ENCODE measurements at places on chromosomes 1 and 21. TPM values are rescaled to one million over a fixed set of nuclear protein-coding genes. Genes with fewer than 3 reads are reported as not detected.

DNA sequence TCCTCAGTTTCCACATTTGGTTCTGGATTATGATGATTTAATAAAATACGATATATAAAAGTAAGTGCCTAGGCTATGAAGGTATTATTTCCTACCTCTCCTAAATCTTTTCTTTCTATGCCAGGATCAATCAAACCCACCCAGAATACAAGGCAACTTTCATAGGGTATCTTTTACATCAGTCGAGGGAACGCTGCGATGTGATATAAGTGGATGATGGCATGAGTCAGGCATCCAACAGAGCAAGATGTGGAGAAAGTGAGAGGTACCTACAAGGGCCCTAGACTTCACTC lies 781 bp downstream of the TTLL7 start:
- DNase-seq: no peak

DNA sequence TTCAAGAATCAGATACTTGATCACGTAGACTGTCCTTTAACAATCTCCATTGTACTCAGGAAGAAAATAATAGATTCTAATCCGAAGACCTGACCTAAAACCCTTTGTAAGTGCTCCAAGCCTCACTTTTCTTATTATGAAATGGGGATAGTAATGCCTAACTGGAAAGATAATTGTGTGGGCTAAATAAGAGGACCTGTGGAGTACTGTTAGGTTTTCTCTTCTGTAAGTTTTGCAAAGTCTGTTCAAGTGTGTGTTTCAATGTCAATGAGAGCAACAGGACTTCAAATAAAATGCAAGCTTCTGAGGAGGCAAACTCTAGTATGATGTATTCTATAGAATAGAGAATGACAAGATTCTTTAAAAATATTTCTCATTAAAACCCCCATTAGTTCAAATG lies 348.6 kb downstream of the USP25 start:
- DNase-seq: no peak

The RIPK4 gene
- total RNA-seq: 13.2 TPM

The SPRR1B gene
- total RNA-seq: not detected

The PLA2G2F gene
- not detected for total RNA-seq

GRCh38 chr21:38938343-38938742 lies 132.6 kb downstream of the ETS2 start:
- DNase-seq: peak; percentile 59

DNA sequence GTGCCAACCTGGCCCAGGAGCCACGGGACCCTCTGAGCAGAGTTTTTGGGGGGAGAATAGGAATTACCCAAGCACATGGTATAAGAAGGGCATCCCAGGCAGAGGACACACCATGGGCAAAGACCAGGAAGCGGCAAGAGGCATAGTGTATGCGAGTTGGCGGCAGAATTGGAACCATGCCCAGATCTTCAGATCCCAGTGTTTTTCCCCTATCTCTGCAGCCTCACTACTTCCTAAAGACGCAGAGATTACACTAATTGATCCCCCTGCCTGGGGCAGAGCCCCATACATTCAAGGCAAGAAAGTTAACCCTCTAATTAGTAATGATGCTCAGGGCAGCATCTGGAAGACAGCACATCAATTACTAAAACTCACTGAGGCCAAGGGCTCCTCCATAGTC lies 48.2 kb downstream of the SYT2 start:
- DNase-seq: no peak

The ASCL5 gene
- not detected for total RNA-seq

GRCh38 chr1:43621861-43622260 lies 28.1 kb upstream of the KDM4A start:
- DNase-seq: no peak

DNA sequence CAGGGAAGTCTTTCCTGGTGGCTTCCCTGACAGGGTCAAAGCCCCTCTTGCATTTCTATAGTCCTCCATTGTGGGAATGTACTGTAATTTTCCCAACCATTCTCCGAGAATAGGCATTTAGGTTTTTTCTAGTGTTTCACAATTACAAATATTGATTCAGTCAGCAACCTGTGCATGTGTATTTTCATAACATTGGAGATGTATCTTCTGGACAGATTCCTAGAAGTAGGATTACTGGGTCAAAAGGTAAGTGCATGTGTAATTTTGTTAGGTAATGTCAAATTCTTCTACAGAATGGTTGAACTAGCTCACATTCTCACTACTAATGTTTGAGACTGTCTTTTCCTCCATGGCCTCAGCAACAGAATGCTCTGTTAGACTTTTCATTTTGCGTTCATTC lies 8.3 kb upstream of the PLA2G2A start:
- no peak for DNase-seq

DNA sequence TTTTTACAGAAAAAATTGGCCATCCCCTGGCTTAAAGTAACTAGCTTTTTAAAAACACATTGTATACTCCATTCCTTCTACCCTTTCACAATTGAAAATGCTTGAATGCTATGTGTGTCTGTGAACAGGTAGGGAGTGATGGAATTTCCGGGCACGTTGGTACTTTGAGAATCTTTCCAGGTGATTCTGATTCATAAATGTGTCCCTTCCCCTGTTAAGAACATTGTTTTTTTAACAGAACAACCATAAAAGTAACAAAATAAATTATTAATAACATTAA lies 57.4 kb upstream of the QSOX1 start:
- no peak for DNase-seq

The IL23R gene
- total RNA-seq: not detected

The HNRNPU gene
- total RNA-seq: 533 TPM

The KCNK2 gene
- 4.1 TPM for total RNA-seq

- no peak for DNase-seq
Observed at GRCh38 chr1:87497380-87498203, 168.9 kb downstream of the LMO4 start.

DNA sequence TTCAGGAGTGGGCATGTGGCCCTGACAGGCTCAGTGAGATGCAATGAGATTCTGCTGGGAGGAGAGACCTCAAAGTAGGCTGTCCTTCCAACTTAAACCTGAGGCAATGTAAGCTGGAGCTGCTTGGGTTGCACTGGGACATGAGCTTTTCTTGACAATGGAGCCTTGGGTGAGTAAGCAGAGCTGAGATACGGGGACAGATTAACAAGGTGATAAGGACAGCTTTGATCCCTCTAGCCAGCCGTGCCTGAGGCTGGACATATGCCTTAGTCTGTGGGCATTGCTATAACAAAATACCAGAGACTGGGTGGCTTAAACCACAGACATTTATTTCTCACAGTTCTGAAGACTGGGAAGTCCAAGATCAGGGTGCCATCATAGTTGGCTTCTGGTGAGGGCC lies 18.3 kb upstream of the NGF start:
- DNase-seq: no peak

- no peak for DNase-seq
Observed at GRCh38 chr1:42657201-42657600, 1.0 kb upstream of the PPIH start.

GRCh38 chr21:41864311-41865001 lies 14.7 kb downstream of the PRDM15 start:
- no peak for DNase-seq

GRCh38 chr21:41366522-41367151 lies 4.8 kb downstream of the MX2 start:
- peak; percentile 66 for DNase-seq

DNA sequence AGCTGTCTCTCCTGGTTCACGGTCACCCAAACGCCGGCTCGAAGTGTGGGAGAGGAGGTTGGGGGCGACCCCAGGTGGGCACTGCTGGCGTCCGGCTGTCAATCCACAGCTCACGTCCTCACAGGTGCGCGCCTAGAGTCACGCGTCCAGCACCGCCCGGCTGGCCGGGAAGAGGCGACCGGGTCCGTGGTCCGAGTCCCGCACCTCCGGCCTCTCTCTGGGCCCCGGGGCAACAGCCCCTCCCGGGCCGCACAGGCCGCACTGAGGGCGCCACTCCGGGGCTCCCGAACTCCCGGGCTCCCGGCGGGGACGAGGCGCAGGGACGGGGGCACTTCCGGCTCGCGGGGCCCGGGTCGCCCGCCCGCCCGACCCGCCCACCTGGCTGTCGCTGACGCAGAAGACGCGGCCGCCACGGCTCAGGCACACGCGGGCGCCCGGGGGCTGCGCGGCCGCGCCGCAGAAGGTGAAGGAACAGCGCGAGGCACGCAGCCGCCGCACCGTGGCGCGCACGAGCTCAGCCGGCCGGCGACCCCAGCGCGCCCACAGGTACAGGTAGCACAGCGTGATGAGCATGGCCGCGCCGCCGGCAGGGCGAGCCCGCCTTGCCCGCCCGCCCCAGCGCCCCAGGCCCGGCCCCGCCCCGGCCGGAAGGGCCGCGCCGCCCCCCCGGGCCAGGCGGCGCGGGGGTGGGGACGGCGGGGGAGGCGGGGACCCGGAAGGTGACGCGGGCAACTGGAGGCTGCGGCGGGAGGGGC lies at the start of gene HLCS:
HLCS (minus strand) TSS at position 604 of the 755 bp plus-strand sequence; CDS start at position 573, 31 bp downstream.
- DNase-seq: peak; percentile 81

DNA sequence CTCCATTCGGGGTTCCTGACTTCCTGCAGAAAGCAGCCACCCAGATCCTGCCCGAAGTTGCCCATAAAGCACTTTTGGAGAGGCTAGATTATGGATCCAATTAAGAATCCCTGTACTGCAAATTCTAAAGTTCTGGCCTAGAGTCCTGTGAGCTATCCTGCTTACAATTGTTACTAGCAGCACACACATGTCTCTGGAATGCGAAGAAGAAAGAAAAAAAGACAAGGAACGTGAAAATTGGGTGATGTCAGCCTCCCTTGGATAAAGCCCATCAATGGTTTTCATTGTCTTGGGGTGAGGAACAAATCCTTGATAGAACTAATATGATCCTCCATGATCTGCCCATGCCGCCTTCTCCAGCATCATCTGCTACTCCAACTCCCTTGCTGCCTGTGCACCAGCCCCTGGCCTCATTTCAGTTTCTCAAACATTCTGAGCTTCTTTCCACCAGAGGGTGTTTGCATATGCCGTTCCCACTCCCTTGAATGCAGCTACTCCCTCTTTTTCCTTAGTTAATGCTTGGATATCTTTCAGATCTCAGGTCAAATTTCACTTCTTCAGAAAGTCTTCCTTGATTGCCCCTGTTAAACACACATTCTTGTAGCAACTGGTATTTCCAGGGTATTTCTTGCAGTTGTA lies 94.0 kb downstream of the ST6GALNAC5 start:
- no peak for DNase-seq

The PIK3R3 gene
- 33.8 TPM for total RNA-seq

DNA sequence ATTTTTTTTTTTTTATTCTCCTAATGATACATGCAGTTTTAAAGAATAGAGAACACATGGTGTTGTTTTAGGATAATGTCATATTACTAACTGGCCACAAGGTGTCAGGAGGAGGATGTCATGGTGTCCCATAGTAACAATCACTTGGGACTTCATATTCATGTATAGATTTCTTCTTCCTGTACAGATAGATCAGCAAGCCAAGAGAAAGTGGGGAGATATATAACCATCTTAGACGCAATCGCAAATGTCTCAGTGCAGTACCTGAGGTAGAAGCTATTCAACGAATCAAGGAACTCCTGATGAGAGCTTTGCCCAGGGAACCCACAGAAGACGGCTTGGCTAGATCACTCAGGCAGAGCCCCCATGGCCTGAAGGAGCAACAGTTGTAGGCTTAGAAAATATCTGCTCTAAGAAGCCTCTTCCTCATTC lies 12.3 kb downstream of the OR2T11 start:
- no peak for DNase-seq

The AMIGO1 gene
- 25.7 TPM for total RNA-seq

- DNase-seq: peak; percentile 76
Observed at GRCh38 chr1:212234431-212235395, 50.5 kb upstream of the PPP2R5A start.

GRCh38 chr1:92051948-92052347 lies 22.2 kb downstream of the EPHX4 start:
- DNase-seq: no peak

GRCh38 chr1:172487550-172487949 lies 43.7 kb upstream of the PIGC start:
- no peak for DNase-seq

GRCh38 chr1:91635763-91636162 lies 135.1 kb downstream of the CDC7 start:
- DNase-seq: no peak

DNA sequence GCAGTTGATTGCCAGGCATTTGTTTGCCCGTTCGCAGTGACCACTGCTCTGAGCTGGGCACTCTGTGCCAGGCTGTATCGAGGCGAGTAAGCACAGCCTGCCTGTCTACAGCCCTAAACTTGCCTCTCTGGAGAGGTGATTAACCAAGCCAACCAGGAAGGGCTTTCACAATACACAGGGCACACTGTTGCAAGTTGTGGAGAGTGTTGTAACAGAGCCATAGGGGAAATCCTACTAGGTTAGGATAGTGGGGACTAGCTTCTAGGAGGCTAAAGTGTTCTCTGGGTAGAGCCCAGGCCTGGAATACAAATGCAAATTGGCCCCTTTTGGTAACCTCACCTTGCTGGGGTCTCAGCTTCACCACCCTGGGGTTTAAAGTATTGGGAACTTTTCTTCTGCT lies 23.8 kb downstream of the PRDM2 start:
- DNase-seq: peak; percentile 28

The PRR9 gene
- not detected for total RNA-seq

Measured in stomach (tissue), 19 donors.